ENCODE measurements at places on chromosomes 5 and 9. TPM values are rescaled to one million over a fixed set of nuclear protein-coding genes. Genes with fewer than 3 reads are reported as not detected.

- no peak overlapping the region for H3K27ac ChIP-seq
- no peaks in the 10 kb centered on the region for H3K4me1 ChIP-seq
- no peaks in the 10 kb centered on the region for H3K36me3 ChIP-seq
- no peaks in the 10 kb centered on the region for H3K27me3 ChIP-seq
- no peak overlapping the region for H3K4me3 ChIP-seq
- no peak for DNase-seq
Observed at GRCh38 chr5:148791334-148791667, 35.1 kb upstream of the ADRB2 start.

- peaks cover 3% of the 10 kb centered on the region for H3K27me3 ChIP-seq
- peak; percentile 17 for DNase-seq
- no peaks in the 10 kb centered on the region for H3K4me1 ChIP-seq
- no peaks in the 10 kb centered on the region for H3K36me3 ChIP-seq
- H3K4me3 ChIP-seq = no peak overlapping the region
- no peak overlapping the region for H3K27ac ChIP-seq
Observed at GRCh38 chr5:1666221-1666620, 133.4 kb downstream of the MRPL36 start.

- no peaks in the 10 kb centered on the region for H3K4me1 ChIP-seq
- no peak overlapping the region for H3K27ac ChIP-seq
- H3K27me3 ChIP-seq = no peaks in the 10 kb centered on the region
- no peak for DNase-seq
Observed at GRCh38 chr5:141597814-141598213, 21.0 kb downstream of the DIAPH1 start.

- 0 out of 2 replicates have a peak, but pooled peaks cover 5% of the 10 kb centered on the region for H3K36me3 ChIP-seq
- H3K4me1 ChIP-seq = no peaks in the 10 kb centered on the region
- no peak overlapping the region for H3K27ac ChIP-seq
- no peak for DNase-seq
- H3K27me3 ChIP-seq = no peaks in the 10 kb centered on the region
Observed at GRCh38 chr9:27088981-27089380, 20.0 kb upstream of the TEK start.

DNA sequence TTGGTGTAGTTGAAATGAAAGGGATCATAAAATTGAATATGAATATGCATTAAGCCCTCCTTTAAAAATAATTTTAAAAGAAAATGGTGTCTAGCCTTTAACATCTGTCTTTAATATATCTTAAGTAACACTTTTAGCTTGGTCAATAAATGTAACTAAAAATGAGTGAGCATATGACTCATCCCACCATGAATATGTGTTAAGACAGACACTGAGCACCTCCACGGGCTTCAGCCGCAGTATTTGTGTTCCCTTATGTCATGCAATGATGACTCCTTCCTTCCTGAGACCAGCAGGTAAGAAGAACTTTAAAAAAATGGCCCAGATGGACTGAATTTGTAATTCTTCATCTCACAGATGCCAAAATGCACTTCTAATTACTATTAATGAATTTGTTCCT, 563.2 kb downstream of the NR2F1-AS1 start:
- no peaks in the 10 kb centered on the region for H3K4me1 ChIP-seq
- H3K4me3 ChIP-seq = no peak overlapping the region
- H3K27me3 ChIP-seq = no peaks in the 10 kb centered on the region

GRCh38 chr5:57277085-57277484, 103.2 kb downstream of the GPBP1 start:
- no peak for DNase-seq
- H3K36me3 ChIP-seq = no peaks in the 10 kb centered on the region
- H3K4me1 ChIP-seq = no peaks in the 10 kb centered on the region
- H3K27me3 ChIP-seq = no peaks in the 10 kb centered on the region
- no peak overlapping the region for H3K4me3 ChIP-seq
- H3K27ac ChIP-seq = no peak overlapping the region

- no peaks in the 10 kb centered on the region for H3K27me3 ChIP-seq
- H3K4me1 ChIP-seq = no peaks in the 10 kb centered on the region
- H3K27ac ChIP-seq = no peak overlapping the region
Observed at GRCh38 chr5:170011751-170012150, 31.5 kb upstream of the INSYN2B start.

DNA sequence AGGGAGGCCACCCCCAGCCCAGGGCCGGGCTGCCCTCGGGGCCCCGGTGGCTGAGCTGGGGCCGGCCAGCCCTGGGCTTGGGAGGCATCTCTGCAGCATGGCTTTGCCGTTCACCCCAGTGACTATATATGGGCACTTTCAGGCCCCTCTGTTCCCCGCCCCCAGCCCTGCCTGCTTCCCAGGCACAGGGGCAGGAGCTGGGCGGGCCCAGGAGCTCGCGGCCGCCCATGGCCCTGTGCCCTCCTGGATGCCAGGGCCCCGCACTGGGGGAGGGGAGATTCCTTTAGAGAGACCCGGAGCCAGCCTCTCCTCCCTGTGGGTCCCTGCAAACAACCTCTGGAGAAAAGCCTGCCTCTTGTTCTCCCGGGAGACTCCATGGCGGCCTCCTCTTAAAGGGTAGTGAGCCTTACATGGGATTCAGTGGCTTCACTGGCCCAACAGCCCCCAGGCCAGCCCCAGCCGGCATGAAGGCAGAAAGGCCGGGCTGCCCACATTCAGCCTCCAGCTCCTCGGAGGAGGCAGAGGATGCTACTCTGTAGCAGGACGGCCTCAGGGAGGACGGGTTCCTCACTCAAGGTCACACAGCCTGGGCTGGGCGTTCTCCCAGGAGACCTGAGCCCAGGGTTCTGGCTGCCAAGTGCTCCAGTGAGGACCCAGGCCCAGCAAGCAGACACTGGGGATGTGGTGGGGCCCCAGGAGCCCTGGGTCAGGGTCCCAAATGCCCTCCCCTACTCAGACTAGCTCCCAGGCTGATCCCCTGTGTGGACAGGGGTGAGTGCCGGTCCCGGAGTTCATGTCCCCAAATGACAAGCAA, 4.1 kb downstream of the NACC2 start:
- H3K4me3 ChIP-seq = no peak overlapping the region
- no peak overlapping the region for H3K27ac ChIP-seq
- no peaks in the 10 kb centered on the region for H3K4me1 ChIP-seq
- H3K27me3 ChIP-seq = peaks cover 2% of the 10 kb centered on the region

DNA sequence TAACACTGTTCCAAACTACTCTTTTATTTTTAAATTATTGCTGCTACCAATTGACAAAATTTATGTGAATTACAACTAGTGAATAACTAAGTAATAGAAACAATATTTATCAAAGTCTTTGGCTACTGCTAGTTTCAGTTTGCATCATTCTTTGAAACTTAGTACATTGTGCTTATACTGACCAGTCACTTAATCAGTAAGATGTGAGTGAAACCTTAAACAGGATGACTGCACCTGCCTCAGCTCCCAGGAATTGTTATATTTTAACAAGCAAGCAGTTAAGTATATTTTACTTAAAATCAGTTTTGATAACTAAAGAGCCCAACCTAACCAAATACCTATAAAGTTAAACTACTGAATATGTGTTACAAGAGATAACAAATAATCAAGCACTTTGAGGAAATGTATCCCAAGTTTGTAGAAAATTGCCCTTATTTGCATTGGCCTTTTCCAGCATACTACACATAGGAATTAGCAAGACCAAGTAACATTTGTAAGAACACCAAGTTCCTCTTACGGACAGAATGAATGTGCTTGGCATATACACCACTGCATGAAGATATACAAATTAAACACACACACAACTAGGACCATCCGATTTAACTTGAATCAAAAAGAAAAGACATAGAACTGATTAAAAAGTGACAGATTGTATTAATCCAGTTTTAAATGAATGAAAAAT, 545.5 kb upstream of the DAB2 start:
- H3K27ac ChIP-seq = no peak overlapping the region
- no peaks in the 10 kb centered on the region for H3K27me3 ChIP-seq
- no peak for DNase-seq

DNA sequence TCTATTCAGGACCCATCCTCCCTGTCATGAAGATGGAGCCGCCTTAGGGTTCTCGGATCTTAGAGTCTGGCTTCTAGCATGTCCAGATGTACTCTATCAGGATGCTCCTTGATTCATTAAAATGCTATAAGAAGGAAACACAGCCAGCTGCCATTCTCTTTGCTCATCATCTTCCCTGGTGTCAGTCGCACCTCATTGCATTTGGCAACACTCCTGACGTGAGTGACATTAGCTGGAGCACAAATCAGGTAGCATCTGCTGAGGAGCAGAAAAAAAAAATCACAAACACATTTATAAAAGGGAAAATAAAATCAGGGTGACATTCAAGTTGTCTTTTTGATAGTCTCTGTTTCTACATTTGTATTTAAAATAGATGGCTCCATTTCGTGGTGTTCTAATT, 226.1 kb upstream of the NMUR2 start:
- no peak overlapping the region for H3K4me3 ChIP-seq
- no peaks in the 10 kb centered on the region for H3K27me3 ChIP-seq
- no peak overlapping the region for H3K27ac ChIP-seq
- no peaks in the 10 kb centered on the region for H3K4me1 ChIP-seq
- no peaks in the 10 kb centered on the region for H3K36me3 ChIP-seq
- DNase-seq = no peak

- no peak overlapping the region for H3K27ac ChIP-seq
- no peaks in the 10 kb centered on the region for H3K27me3 ChIP-seq
- H3K36me3 ChIP-seq = peaks cover 7% of the 10 kb centered on the region
- no peak overlapping the region for H3K4me3 ChIP-seq
- DNase-seq = no peak
Observed at GRCh38 chr9:127559247-127559680, 52.8 kb upstream of the STXBP1 start.

DNA sequence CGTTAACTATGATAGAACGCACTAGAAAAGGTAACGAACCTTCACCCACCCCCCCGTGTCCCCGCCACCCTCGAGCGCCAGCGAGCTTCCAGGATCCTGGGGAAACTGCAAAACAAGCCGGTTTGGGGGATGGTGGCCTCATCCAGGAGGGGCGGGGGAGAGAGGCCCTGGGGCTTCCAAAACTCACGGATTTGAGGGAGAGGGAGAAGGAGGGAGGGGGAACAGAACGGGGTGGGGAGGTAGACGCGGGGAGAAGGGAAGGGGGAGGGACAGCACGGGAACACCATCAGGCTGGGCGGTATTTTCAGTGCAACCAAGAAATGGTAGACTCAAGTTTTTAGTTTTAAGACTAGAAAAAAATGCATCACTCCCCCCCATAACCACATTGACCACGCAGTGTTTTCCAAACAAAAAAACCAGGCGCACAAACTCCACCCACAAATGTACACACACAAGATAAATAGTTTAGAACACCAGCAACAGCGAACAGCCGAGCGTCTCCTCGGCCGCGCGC, 1.4 kb downstream of the NRARP start:
- H3K27ac ChIP-seq = no peak overlapping the region
- no peaks in the 10 kb centered on the region for H3K36me3 ChIP-seq
- peaks cover 5% of the 10 kb centered on the region for H3K27me3 ChIP-seq
- peak; percentile 68 for DNase-seq
- peak overlapping the region; percentile 80 for H3K4me3 ChIP-seq
- H3K4me1 ChIP-seq = peaks cover 5% of the 10 kb centered on the region

- no peaks in the 10 kb centered on the region for H3K4me1 ChIP-seq
- no peak overlapping the region for H3K27ac ChIP-seq
- DNase-seq = no peak
- no peak overlapping the region for H3K4me3 ChIP-seq
- no peaks in the 10 kb centered on the region for H3K36me3 ChIP-seq
- no peaks in the 10 kb centered on the region for H3K27me3 ChIP-seq
Observed at GRCh38 chr9:72038408-72038807, 22.0 kb downstream of the C9orf57 start.

GRCh38 chr5:53017383-53017782, 28.2 kb downstream of the ITGA2 start:
- H3K27me3 ChIP-seq = no peaks in the 10 kb centered on the region
- no peak overlapping the region for H3K4me3 ChIP-seq
- H3K36me3 ChIP-seq = no peaks in the 10 kb centered on the region
- H3K27ac ChIP-seq = no peak overlapping the region
- no peaks in the 10 kb centered on the region for H3K4me1 ChIP-seq

GRCh38 chr5:1354576-1354975, 9.7 kb upstream of the CLPTM1L start:
- no peak for DNase-seq
- no peaks in the 10 kb centered on the region for H3K4me1 ChIP-seq
- no peak overlapping the region for H3K27ac ChIP-seq
- H3K27me3 ChIP-seq = no peaks in the 10 kb centered on the region
- no peak overlapping the region for H3K4me3 ChIP-seq
- no peaks in the 10 kb centered on the region for H3K36me3 ChIP-seq

GRCh38 chr5:176542596-176543427, 5.6 kb upstream of the RNF44 start:
- peaks cover 13% of the 10 kb centered on the region for H3K4me1 ChIP-seq
- peak overlapping the region; percentile 82 for H3K4me3 ChIP-seq
- no peak for DNase-seq
- H3K27ac ChIP-seq = no peak overlapping the region

DNA sequence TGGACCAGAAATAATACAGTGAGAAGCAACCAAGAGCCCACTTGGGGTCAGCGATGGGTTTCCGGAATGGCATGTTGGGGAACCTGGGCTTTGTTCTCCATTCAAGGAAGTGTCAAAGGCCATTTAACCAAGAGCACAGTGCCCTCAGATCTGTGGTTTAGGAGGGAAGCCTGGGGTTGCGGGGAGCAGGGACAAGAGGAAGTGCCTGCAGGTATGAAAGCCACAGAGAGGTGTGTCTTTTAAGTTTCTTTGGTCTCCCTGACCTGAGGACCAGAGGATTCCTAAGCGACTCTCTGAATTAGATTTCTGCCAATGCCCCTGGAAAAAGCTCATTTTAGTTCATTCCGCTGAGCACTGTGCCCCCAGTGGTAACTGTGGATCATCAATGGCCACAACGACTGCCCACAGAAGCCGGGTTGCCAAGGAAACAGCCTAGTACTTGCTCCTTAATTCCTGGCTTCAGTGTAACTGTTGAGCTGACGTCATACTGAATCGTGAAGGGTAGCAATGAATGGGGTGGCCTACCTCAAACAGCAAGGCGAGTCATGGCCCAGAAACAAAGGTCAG, 107.3 kb upstream of the SPIN1 start:
- peak; percentile 67 for DNase-seq
- H3K4me3 ChIP-seq = no peak overlapping the region
- peaks cover 8% of the 10 kb centered on the region for H3K36me3 ChIP-seq
- no peak overlapping the region for H3K27ac ChIP-seq

GRCh38 chr5:144913661-144914060, 743.0 kb downstream of the KCTD16 start:
- no peaks in the 10 kb centered on the region for H3K4me1 ChIP-seq
- DNase-seq = no peak
- no peaks in the 10 kb centered on the region for H3K27me3 ChIP-seq
- H3K4me3 ChIP-seq = no peak overlapping the region

The PDE6A gene
- not detected for total RNA-seq

The SPAAR gene
- total RNA-seq = not detected

The BTNL3 gene
- total RNA-seq = not detected

The NTRK2 gene
- not detected for total RNA-seq

The SPINK13 gene
- not detected for total RNA-seq

The NR4A3 gene
- 0.24 TPM for total RNA-seq

The ADGRD2 gene
- 1.2 TPM for total RNA-seq

Measured in H9 (cell line).